ENCODE measurements at places on chromosomes 4 and X.

- no peak for DNase-seq
These were observed 11.9 kb downstream of the PSAPL1 start for GRCh38 chr4:7422898-7423180.

DNA sequence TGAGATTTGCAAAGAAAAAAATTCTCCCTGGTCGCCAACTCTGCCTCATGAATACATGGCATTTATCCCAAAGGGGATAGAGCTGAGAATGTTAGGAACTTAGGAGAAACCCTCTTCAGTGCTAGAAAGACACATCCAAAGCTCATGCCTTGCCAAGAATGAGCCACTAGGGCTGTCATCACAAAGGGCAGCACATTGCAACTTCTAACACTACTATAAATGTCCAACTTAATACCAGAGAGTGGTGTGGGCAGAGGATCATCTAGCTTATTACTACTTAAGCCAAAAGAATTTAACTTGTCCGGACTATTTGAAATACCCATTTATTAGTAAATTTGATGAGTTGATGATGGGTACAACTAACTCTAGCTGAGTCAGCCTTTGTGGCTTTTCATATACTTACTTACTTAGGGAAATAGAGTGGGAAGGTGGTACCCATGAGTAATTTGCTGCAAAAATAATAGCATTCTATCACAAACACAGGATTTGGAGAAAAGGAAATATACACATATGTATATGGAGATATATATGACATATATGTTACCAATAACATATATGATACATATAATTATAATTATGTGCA is 66.3 kb upstream of the GAB1 start:
- DNase-seq: no peak

DNA sequence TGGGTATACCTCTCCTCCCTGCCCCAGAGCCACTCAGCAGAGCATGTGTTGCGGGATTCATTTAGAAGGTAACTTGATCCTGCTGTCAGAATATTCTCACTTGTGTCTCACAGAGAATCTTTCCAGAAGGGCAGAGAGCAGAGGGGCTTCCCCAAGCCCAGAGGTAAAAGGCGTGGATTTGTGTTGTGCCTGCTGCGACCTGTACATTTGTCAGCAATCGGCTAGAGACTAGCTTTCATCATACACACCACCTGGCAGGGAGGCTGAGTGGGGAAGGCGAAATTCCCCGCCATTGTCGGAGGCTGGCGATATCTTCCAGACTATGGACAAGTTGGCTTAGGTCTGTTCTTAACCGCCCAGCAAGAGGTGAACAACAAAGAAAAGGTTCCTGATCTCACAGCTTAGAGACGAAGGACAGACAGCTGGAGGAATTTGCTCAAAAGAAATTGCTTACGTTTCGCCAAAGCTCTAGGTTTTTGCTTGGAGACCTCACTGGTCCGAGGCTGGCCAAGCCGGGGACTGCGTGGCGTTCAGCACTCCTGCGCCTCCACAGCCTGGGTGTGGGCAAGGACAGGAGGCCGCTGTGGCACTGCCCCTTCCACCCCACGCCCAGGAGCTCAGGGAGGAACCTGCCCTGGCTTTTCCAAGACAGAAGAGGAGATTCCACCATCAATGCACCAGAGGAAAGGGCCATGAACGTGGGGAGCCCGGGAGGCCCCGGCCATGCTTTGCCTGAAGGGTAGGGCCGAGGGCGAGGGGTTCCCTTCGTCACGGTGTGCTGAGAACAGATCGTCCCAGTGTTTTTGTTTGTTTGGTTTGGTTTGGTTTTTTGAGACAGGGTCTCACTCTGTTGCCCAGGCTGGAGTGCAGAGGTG is 69.4 kb downstream of the DCTD start:
- DNase-seq: no peak

DNA sequence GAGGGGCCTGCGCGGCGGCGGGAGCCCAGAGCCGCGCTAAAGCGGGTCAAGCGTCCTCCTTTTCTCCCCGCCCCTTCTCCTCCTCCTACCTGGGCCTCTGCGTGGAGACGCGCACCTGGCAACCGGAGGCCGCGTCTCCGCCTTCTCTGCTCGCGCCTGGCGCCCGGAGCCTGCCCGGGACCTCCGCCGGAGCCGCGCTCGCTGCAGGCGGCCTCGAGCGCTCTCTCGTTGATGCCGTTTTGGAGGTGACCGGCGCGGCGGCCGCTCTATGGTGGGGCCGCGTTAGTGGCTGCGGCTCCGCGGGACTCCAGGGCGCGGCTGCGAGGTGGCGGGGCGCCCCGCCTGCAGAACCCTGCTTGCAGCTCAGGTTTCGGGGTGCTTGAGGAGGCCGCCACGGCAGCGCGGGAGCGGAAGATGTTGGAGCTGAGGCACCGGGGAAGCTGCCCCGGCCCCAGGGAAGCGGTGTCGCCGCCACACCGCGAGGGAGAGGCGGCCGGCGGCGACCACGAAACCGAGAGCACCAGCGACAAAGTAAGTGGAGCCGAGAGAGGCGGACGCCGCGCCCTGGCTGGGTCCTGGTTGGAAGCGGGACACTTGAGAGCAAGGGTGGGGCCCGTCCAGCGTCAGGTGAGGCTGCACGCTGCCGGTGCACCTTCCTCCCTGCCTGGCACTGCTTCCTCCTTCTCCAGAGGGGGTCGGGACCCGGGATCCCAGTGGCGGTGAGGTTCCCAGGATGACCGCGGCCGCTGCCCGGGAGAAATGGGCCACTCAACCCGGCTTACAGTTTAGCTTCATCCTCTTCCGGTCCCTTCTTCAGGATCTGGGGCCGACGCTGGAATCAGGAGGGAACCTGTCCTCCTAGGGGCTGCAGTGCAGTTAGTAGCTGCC is at the start of gene CDS1:
TSS of gene CDS1 (plus strand) at position 140 of the 888 bp plus-strand sequence. CDS start at position 415, 275 bp downstream.
- no peak for DNase-seq

GRCh38 chr4:109206620-109207019 is 95.8 kb downstream of the COL25A1 start:
- DNase-seq: no peak

GRCh38 chr4:105550641-105551040 is 1.8 kb upstream of the ARHGEF38 start:
- DNase-seq: no peak

DNA sequence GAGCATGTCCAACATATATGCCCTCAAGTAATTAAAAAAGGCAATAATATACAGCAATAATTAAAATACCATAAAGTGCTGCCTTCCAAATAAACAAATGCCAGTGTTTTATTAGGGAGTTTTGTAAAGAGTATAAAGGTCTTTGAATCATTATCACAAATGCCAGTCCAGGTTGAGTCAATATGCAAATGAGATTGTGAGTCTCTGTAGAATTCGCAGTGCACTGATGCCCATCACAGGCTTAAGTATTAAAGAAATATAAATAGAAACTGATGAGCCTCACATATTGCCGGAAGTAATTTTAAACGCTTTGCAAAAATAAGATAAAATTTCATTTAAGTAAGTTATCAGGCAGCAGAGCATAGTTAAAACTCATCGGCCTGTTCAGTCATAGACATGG is 205.0 kb upstream of the TECRL start:
- DNase-seq: no peak

DNA sequence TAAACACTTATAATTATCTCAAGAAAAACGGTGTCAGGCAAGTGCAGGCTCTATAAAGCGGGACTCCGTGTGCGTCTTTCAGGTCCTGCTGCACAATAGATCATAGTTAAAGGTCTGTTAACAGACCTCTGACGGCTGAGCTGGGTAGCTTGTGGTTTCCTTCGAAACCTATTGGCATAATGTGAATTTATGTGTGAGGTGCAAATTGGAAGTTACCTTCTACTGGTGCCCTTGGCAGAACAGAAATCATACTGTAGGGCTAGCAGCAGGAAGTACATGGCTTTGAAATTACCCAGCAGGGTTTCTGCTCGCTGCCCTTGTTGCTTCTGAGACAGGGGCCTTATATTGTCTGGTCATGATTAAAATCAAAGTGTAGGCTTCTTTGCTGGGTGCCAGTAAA is 216.4 kb upstream of the HAND2 start:
- no peak for DNase-seq

GRCh38 chr4:111869339-111869738 is 275.9 kb upstream of the FAM241A start:
- no peak for DNase-seq

DNA sequence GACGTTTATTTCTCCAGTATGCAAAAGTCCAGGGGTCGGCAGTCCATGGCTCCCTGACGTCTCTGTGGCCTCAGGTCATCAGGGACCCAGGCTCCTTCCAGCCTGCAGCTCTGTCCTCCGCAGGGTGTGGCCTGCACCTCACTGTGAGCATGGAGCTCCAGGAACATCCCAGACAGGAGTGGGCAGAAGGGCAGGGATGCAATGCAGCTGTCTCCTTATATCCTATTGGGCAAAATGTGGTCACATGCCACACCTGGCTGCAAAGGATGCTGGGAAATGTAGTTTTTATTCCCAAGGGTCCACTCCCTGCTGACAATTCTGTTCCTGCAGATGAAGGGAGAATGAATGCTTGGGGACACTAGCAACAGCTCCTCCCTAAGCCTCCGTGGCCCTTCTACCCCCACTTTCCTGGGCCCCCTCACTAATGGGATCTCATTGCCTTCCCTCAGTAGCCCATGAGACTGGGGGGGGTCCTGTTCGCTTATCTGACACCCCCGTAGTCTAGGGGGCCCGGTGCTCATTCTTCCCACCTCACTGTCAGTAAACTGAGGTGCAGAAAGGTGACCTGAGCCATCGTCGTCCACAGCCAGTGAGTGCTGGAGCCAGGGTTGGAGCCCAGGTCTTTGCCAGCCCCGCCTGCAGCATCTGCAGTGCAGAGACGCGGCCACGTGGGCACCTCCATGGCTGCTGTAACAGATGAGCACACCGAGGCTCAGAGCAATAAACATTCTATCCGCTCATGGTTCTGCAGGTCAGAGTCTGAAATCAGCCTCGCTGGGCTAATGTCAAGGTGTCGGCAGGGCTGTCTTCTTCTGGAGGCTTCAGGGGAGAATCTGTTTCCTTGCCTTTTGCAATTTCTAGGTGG is 5.9 kb upstream of the GRPEL1 start:
- DNase-seq: peak; percentile 25

DNA sequence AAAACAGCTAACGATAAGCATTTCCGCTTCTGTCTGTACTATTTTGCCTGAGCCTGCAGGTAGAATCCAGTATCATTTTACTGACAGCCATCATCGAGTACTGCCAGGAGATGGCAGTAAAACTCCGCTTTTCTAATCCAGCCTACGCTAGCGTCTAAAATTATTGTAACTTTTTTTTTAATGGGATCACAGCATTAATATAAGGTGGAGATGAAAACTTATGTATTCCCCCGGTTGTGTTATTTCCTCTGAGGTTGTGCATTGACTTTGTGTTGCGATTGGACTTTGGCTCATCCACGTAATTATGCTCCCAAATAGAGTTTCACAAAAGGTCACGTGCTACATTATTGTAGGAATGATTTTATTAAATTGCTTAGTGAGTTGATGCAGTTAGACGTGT is 248.1 kb downstream of the C4orf33 start:
- DNase-seq: peak; percentile 19

DNA sequence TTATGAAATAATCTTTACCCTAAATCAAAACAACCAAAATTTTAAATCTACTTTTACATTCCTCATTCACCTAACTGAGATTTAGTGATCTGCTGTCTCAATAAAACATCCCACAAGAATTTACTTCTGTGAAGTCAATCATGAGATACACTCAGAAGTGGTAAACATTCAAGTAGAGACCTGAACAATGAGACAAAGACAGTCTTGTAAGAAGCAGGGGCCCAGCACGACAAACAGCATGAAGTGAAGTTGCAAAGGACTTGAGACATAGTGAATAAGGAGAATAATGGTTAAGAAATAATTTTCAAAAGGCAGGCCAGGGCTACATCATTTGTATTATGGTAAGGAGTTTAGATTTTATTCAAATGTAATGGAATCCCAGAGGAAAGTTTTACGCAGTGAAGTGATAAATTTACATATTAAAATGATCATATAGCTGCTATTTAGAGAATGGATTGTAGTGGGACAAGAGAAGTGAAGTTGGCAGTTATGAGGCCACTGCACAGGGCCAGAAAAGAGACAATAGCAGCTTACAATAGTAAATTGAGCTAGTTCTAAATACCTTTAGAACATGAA is 101.9 kb downstream of the MAB21L2 start:
- no peak for DNase-seq

GRCh38 chr4:63607169-63607872 is 801.9 kb downstream of the TECRL start:
- DNase-seq: no peak

DNA sequence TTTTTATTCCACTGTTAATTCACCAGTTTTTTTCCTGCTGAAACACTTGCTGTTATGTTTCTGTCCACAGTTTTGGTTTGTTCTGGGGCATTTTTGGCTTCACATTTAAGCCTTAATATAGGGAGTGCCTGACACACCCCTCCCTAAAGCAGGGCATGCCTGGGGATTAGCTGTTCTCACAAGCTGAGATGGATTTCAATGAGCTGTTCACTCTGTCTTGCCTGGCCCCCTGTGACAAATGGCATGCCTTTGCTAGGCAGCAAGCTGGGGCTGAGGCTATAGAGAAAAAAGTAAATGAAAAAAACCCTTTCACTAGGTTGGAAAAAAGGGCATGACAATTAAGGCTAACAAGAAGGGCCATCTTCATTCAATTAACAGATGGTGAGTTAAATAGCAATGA is 22.4 kb downstream of the LPAR4 start:
- DNase-seq: no peak

DNA sequence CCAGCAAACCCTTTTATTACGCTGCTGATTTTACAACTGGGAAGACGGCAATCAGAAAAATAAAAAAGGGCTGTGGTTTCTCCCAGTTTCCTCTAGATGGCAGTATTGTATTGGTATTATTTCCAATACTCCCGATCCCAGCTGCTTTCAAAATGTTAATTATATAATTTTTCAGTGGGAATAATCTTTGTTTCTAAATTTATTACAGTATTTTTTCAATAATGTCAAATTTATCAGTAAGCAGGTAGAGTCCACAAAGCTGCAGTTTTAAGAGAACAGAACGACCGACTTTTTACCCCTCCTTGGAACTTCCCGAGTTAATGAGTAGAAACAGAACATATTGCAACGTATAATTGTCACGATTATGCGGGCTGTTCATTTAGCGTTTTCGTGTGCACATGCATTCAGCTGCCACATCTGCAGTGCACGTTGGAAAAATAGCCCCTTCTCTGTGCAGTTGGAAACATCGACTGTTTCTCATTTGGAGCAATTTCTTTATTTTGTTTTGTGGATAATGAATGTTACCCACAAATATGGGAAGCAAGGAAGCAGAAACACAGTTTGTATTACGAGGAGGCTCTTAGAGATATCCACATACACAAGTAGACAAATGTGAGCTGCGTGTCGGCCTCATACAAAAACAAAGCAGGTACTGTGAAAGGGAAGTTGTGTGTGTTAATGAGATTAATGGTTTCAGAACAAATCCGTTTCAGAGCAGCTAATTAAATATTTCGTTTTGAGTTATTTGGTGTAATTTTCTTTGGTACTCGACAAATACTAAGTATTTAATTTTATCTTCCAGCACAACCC is 188.0 kb downstream of the STIM2 start:
- peak; percentile 46 for DNase-seq

DNA sequence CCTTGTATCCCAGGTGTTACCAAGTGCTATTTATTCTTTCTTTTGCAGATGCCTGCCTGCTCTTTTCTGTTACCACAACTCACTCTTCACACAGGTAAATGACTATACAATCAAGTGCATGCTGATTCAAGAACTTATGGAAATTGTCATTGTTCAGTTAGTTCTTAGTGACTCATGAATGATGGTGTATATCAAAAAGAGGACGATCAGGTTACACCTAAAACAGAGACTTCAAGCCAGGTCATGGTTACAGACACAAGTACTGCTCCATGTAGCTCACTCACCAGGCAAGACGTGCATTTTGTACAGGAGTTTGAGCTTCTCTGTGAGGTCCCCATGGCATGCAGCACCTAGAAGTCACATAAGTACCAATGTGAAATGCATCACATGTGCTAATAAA is 59.3 kb upstream of the UCP1 start:
- no peak for DNase-seq
